ENCODE measurements at places on chromosomes 7 and 10.

DNA sequence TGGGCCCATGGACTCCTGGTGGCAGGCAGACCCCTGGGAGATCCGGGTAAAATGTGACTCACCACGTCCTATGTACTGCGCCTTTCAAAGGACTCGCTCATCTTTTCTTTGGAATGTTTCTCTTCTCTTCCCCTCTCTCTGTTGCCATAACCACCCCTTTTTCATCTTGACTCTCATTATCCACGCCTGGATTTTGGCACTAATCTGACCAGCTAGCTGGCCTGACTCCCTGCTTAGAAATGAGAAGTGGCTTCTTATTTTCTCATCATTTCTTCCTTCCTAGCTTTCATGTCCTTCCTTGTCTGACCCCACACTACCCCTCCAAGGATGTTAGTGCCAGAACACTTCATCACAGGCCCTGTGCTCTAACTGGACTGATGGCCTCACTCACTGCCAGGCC lies 98.0 kb upstream of the FAM171A1 start:
- DNase-seq: no peak

GRCh38 chr10:54120806-54121205 lies 680.2 kb downstream of the PCDH15 start:
- DNase-seq: no peak

GRCh38 chr10:21518641-21519396 lies 6.7 kb downstream of the SKIDA1 start:
- no peak for DNase-seq

- no peak for DNase-seq
These were observed 61.6 kb downstream of the LSM5 start for GRCh38 chr7:32428546-32428945.

- DNase-seq: no peak
These were observed 699.4 kb upstream of the FZD8 start for GRCh38 chr10:36341471-36341870.

GRCh38 chr10:88893611-88894010 lies 13.6 kb downstream of the STAMBPL1 start:
- no peak for DNase-seq

DNA sequence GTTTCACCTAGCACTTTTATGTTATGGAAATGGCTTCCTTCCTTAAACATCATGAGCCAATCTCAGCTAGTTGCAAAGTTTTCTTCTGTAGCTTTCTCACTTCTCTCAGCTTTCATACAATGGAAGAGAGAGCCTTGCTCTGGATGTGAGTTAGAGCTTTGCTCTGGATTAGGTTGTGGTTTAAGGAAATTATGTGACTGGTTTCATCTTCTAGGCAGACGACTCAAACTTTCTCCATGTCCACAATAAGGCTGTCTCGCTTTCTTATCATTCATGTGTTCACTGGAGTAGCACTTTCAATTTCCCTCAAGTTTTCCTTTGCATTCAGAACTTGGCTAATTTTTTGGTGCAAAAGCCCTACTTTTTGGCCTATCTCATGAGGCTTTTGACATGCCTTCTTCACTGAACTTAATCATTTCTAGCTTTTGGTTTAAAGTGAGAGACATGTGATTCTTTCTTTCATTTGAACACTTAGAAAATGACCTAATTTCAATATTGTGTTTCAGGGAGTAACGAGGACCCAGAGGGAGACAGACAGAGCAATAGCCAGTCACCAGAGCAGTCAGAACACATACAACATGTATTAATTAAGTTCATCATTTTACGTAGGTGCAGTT lies 49.8 kb downstream of the CNOT4 start:
- no peak for DNase-seq

GRCh38 chr10:77514870-77515269 lies 122.7 kb downstream of the KCNMA1 start:
- no peak for DNase-seq

DNA sequence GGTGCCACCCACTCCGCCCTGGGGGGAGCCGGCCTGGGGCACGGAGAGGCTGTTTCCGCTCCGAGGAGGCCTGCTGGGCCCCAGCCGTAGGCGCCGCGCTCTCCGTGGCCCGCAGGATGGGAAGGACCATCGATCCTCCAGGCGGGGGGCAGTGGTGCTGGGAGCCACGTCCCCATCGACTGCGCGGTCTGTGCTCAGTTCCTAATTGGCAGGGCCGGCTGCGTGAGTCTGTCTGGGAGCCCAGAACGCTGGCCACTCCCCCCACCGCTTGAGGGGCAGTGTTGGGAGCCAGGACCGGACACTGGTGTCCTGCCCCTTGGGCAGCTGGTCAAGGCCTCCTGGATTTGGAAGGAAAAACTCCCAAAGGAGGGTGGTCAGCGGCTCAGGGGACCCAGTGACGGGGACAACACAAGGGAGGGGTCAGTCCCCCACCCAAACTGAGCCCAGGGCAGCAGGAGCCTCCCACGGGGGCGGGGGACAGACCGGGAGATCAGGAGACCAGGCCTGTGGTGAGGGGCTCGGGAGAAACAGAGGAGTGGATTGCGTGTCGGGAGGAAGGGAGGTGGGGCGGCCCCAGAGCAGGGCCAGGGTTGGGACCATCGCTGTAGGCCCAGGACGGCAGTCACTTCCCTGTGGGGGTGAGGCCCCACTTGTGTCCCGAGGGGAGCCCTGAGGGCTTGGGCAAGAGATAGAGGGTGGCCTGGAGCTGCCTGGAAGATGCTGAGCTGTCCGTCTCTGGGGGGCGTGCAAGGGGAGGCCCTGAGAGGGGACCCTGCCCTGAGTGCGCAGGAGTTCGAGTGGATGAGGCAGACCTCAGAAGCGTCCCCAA lies 89.0 kb downstream of the UNCX start:
- no peak for DNase-seq

- no peak for DNase-seq
These were observed 17.9 kb upstream of the HMX3 start for GRCh38 chr10:123117644-123118417.

- DNase-seq: no peak
These were observed 40.1 kb upstream of the XPNPEP1 start for GRCh38 chr10:109963439-109963838.

DNA sequence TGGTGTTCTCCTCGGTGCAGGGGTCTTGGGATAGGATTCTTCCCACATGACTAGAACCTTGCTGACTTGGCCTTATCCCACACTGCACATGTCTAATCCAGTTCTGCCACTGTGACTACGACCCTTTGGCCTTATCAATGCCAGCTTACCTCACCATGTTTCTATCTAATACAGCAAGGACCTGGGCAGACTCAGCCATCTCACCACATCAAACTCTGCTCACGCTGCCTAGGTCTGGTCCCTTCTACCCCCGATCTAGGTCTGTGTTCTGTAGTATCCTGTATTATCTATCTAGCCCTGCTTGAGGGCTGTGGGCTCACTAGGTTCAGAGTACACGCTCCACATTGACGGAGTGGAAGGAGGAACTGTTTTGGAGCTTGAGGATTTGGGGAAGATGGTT lies 282.4 kb downstream of the HPSE2 start:
- DNase-seq: no peak

DNA sequence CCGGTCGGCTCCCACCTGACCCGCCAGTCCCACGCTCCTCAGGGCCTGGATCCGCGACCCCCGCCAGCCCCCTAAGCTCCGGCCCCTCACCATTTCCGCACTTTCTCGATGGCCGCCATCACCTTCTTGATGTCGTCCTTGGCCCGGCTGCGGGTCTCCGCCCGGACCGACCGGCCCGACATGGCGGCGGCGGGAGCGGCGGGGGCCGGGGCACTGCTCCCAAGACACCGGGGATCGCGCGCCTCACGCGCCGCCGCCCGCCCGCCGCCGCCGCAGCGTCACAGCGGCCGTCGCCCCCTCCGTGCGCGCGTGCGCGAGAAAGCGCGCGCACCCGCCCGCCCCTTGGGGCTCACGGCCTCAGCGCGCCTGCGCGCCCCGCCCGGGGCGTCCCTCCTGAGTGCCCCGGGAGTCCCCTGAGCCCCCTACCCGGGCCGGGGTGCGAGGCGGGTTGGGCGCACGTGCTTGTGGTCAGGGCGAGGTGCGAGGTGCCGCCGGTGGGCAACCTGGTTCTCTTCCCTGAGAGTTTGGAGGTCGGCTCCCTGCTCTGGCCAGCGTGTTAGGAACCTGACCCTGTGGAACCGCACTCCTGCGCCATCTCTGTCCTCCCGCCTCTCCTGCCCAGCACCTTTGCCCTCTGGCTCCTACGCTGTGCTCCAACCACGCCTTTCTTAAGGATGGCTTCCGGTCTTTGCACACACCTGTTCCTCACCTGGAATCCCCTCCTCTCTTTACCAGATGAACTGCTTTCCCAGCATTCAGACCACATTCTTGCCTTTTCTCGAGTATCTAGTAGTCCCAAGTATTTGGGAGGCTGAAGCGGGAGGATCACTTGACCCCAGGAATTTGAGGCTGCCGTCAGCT lies at the start of gene BCL7B:
Gene BCL7B (minus strand): TSS at position 294 of the 861 bp plus-strand sequence. CDS start 112 bp downstream, at position 182.
- peak; percentile 62 for DNase-seq

GRCh38 chr10:88971221-88972061 lies 18.9 kb upstream of the ACTA2 start:
- DNase-seq: no peak

DNA sequence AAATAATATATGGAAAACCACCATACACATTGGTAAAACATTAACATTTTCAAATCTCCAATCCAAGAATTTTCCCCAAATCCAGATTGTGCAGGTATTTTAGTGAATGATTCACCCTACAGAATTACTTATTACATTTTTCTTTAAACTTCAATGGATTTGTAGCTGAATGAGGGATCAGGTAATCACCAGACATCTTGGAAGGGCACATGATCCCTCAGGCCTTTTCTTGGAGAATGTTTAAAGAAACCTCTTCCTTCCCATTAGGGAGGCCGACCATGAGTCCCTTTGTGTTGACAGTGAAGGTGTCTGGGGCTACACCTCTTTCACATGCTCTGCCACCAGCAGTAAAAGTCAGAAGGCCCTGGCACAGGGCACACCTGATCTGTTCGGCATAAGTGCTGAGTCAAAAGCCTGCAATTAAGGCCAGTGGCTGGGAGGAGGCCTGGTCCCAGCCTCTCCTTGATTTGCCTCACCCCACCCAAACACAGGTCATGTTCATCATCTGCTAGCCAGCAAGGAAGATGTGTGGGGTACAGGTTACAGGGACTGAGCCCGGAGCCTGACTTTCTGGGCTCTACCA lies 207.7 kb downstream of the SNX10 start:
- no peak for DNase-seq

DNA sequence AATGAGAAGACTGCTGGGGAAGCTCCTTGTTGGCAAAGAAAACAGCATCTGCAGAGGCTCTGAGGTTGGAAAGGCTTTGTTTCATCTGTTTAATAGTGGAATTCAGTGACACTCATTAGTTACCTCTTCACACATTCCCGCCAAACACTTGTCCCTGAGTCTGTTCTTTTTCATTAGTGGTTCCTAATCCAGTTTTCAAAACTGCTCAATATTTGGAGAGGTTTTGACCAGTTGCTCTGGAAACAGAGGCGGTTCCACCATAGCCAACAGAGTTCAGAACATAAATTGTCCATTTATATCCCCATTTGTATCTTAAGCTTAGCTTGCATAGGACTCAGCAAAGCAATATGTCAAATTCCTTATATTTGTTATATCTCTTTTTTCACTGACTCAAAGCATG lies 754.6 kb downstream of the AUTS2 start:
- no peak for DNase-seq

GRCh38 chr10:42637648-42638054 lies 719 bp downstream of the ZNF33B start:
- no peak for DNase-seq

DNA sequence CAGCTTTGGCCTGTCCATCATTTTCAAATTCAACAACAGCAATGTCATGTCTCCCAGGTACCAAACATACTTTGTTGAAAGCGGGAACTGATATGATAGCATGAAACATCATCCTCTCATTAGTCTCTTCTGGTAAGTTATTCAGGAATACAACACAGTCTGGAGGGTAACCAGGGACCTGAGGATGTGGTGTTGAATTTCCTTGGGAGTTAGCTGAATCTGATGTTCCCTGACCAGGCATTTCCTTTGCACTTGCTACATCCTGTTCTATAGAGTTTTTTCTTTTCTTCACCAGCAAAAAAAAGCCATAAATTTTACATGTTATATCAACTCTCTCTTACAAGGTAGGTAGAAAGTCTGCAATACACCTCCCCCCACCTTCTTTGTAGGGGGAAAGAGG lies 97.8 kb upstream of the AFAP1L2 start:
- DNase-seq: no peak

DNA sequence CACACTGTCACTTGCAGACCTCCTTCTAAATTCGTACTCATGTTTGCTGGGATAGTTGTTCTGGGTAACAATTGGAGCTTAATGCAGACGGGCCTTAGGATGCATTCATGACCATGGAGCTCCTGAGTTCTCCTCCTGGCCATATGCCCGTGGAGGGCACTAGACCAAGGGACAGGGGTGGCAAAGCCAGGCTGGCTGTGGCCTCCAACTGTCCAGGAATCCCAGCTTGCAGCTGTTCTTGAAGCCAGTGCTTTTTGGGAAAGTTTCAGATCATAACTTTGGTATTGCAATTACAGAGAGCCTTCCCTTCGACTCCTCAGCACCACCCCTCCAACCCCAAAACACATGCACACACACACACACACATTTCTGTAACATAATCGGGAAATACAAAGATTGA lies 30.6 kb downstream of the ANTXRL start:
- DNase-seq: no peak

- peak; percentile 42 for DNase-seq
These were observed 98.9 kb downstream of the NEURL1 start for GRCh38 chr10:103592186-103593021.

DNA sequence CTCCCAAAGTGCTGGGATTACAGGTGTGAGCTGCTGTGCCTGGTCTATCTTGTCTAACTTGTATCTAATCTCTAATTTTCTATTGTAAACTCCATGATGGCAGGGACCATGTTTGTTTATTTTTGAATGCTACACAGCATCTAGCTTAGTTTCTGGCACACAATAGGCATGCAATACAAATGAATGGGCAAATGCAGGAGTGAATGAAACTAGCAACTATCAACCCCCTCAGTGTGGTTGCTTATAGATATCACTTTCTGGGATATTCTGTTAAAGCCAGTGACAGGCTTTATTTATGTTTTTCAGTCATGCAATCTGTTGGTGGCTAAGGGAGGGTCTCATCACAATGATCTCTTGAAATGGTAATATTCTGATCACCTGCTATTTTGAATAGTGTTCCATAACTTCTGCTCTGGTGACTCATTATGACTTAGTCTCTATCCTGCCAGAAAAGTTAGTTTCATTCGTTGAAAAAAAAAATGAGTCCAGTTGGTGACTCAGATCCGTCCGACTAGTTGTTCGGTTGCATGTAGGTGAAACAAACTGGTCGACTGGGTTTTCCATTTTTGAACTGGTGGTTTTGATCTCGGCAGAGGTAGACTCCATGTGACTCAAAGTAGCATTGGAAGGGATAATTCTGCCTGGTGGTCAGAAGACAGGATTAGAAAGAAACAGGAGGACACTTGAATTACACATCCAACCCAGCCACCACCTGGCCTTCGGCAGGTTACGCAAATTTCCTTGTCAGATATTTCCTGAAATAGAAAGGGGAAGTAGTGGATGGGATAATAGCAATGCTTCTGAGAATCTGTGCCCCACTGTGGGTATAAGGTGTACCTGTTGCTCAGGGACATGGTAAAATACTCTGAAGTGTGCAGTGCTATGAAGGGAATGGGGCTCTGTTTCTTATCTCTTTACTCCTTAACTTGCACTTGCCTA lies 76.8 kb downstream of the GATA3 start:
- DNase-seq: peak; percentile 14

GRCh38 chr7:122307228-122307621 lies 2.7 kb upstream of the FEZF1 start:
- DNase-seq: no peak

All from HL-60 (cell line).